ENCODE measurements at places on chromosomes 5 and 9.

DNA sequence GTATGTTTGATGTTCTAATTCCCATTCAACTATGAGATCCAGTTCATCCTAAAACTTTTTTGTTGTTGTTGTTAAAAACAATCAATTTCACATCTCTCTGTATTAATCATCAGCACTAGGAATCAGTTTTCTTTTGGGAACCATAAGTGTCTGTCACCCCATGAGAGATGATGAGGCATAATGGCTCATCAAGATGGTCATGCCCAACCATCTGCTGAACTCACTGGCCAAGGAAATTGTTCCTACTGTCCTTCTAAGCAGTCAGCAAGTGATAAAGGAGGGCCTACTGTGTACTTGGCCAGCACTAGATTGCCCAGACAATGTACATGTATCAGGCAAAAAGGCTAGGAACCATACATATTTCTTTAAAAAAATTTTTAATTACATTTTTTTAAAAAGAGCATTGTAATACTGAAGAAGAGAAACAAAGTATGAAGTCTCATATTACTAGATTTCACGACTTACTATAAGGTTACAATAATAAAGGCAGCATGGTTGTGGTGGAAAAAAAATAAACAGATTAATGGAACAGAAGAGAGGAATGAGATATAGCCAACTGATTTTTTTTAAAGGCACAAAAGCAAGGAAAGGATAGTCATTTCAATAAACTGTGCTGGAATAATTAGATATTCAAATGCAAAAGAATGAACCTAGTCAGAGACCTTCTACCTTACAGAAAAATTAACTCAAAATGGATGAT, 458.3 kb downstream of the SPOCK1 start:
- no peak for DNase-seq

DNA sequence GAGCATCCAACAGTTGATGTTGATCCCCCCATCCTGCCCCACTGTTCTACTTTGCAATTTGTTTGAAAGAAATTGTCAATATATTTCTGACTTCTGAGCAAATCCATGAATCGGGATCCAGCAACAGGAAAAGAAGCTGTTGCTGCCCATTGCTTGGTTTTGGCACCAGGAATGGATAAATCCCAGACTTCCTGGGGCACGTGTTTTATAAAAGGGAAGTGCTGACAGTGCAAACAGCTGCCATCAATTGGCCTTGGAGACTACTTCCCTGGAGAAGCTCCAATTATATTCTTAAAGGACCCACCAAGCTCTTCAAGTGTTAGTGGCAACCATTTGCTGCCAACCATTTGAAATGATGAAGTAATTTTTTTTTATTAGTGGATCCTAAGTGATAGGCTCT, 13.7 kb downstream of the STK32A start:
- DNase-seq = no peak

- DNase-seq = peak; percentile 72
Observed at GRCh38 chr9:15310107-15310850, 3.3 kb upstream of the TTC39B start.

DNA sequence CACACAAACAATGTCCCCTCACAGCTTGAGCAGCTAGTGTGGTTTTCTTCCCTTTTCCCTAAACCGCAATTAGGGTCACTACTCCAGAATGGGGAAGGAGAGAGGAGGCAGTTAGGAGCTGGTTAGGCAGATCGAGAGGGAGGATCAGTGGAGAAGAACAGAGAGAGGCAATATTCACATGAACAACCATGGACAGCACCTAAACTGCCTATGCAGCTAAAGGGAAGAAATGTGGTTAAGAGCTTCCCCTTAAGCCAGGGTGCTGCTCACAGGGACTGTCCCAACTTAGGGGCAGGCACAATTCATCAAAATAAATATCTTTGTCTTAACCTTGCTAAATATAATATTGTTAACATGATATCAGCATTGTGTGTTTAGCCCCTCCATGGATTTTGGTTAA, 359.3 kb upstream of the CDH18 start:
- DNase-seq = no peak

DNA sequence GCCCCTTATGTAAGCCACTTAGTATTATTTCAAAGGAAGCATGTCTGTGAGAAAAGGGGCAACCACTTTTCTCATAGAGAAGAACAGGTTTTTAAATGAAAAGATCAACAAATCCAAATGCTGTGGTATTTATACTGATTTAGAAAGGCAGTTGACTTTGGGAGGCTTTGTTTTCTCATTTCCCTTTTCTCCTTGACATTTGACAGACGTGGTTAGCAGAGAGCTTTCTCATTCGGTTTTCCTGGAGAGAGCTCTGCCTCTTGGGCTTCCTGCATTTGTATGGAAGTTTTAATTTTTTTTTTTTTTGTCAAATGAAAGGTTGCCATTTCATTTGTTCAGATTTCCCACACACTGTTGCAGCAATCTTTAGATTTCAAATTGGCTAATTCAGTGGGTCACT, 62.5 kb downstream of the EXOSC2 start:
- no peak for DNase-seq

DNA sequence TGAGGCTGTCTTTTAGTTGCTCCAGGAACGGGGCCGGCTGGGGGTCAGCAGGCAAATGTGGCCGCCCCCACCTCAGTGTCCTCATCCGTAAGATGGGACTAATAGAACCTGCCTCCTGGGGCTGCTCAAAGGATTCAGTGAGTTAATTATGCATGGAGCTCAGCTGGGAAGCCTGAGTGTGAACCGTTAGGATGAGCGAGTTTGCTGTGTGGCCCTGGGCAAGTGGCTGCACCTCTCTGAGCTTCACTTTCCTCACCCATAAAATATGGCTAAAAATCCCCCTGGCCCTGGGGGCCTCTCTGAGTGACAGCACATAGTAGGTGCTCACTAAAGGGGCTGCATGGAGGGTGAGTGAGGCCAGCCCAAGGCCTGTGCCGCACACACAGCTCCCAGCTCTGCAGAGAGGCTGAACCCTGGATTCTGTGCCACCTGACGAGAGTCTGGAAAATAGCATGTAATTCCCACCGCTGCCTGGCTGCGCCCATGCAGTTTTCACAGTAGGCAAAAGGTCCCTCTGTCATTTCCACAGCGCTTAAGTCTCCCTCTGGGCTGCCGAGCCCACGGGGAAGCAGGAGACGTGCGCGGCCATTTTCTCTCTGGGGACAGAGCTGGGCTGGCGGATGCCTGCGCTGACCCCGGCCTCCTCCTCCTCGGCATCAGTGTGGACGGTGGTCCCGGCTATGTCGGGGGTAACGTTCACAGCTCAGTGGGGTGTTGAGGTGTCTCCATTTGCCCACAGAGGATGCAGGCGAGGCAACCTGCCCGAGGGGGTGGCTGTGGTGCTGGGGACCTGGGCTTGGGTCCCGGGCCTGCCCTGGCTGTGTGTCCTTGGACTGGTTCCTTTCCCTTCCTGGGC, 18.2 kb downstream of the ASS1 start:
- no peak for DNase-seq

GRCh38 chr5:138469540-138470321, 4.5 kb downstream of the EGR1 start:
- DNase-seq = no peak

DNA sequence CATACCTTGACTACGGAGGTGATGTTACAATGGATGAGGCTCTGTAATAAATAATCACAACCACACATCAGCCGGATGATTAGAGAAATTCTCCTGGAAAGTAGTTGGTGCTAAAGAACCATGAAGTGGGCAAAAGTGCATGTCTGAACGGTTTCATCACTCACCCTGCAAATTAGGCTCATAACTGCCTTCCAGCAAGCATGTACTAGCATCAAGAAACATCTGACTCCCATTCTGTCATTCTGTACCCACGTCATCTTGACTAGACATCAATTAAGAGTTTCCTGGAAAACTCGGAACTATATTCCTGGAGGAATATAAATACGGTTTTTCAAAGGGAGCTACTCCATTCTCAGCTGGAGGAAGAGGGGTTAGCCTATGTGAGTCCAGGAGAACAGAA, 52.2 kb downstream of the HSD17B3 start:
- no peak for DNase-seq

DNA sequence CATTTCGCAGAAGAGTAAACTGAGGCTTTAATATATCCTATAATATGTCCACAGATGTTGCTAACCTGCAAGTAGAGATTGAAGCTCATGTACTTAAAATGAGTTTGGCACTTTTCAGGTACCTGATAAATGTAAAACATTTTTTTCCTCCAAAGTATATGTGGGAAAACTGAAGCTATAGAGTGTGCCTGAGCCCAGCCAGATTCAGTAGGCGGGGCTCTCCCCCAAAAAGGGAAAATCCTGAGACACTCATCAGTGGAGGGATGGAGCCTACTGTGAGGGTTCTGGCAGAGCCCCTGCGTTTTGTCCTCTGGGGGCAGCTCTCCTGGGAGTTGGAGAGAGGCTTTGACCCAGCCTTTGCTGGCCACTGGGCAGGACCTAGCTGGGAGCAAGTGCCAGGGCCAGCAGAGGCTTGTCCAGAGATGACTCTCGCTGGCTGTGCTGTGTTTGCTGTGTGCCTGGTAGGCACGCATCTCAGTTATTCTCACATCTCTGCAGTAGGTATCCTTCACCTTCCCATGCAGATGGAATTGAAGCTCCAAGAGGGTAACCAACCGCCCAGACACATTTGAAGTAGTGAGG, 81.1 kb upstream of the SPRY4 start:
- DNase-seq = no peak

DNA sequence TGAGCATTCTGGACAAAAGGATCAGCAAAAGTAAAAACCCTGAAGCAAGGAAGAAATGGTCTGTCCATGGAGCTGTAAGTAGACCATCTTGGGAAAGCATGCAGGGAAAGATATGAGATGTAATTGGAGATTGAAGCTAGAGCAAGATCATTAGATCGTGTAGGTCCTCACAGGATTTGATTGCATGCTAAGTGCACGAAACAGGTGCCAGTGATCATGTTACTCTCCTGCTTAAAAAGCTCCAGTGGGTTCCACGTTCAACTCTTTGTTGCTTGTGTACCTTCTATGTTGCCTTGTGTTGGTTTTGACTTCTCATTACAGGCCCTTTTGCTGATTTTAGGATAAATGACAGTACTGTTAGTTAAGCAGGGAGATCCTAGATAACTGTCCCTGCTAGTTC, 442.0 kb downstream of the DMRT2 start:
- DNase-seq = no peak

GRCh38 chr9:137740312-137740711, 121.5 kb downstream of the EHMT1 start:
- no peak for DNase-seq

GRCh38 chr5:61148515-61148914, 13.8 kb downstream of the SMIM15 start:
- no peak for DNase-seq

DNA sequence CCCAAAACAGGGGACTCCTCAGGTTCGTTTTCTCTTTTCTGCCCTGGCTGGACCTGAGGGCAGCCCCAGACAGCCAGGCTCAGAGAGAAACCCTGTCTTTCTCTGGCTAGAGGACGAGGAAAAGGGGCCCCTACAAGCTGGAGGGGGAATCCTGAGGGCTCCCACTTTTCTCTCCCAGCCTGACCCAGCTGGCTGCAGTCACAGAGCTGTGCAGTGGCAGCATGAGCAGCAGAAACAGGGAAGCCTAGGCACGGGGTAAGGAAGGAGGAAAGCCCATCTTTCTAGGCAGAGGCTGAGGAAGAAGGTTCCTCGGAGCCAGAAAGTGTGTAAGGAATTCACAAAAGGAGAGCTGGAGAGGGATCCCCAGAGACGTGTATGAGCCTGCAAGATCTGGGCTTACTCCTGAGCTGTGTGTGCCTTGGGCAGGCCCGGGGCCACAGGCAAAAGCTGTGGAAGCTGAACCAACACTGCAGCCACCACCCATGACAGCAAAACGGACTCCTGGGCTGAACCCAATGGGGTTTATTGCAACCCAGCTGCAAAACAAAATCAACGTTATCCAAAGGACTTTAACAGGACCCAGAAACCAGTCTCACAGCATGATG, 16.2 kb downstream of the CAMSAP1 start:
- no peak for DNase-seq

DNA sequence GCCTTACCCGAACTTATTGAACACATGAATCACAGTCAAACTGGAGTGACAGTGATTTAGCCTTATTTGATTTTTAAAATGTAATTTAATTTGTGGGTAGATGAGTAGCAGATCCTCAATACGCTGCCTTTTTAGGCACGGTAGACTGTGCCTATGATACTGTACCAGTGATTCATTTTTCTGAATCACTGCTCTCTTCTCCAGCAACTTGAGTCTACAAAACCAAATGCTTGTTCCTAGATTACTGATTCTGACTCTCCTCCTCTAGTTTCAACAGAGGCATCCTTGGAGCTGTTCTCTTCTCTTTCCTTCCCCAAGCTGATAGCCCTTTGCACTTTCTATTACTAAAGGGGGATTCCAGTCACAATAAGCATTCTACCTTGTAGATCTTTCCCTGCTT, 94.3 kb upstream of the IL7R start:
- DNase-seq = no peak

DNA sequence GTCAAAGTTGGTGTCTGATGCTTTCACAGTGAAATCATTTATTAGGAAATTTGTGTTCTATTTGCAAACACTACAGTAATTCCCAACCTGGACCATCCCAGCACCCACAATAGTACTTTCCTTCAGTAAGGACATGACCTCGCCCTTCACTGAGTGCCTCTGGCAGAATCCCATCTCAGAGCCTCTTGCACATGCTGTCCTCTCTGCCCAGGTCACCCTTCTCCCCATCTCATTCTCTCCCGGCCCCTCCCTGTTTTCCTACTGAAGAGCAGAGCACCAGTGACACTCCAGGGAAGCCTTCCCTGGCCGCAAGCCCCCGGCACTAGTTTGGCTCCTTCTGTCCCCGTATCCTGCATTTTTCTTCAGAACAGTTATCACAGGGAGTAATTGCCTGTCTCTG, 220.4 kb downstream of the MAPKAP1 start:
- DNase-seq = no peak

DNA sequence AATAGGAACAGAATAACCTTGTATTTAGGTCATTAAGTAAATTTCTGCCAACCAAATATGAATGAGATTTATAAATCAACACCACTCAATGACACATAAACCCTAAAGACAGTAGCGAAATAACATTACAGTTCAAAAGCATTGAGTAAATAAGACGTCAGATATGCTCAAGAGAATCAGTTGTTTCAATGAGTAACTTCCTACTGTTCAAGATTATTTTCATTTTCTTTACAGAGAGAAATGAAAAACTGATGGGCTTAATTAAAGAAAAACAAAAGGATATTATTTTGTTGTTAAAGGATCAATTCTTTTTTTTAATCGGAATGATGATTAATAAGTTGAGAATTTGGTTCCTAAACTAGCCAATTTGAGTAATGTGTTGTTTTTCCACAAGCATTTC, 150.1 kb downstream of the BNC2 start:
- DNase-seq = no peak

DNA sequence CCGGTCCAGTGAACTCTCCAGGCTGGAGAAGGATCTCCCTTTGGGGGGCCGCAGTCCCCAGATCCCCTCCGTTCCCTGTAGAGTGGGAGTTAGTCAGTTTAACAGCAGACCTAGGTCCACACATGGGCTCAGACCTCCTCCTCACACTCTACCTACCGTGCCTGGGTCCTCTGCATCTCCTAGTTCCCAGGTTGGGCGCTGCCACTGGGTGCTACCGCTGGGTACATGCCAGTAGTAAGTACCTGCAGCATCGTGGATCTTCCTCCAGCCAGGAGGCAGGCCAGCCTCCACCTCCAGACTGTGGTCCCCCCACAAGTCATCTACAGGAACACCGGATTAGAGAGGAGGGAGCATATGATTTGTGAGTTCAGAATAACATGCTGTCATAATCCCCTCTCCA, 802 bp downstream of the APBB3 start:
- no peak for DNase-seq
